ENCODE measurements at places on chromosomes 2 and 18.

DNA sequence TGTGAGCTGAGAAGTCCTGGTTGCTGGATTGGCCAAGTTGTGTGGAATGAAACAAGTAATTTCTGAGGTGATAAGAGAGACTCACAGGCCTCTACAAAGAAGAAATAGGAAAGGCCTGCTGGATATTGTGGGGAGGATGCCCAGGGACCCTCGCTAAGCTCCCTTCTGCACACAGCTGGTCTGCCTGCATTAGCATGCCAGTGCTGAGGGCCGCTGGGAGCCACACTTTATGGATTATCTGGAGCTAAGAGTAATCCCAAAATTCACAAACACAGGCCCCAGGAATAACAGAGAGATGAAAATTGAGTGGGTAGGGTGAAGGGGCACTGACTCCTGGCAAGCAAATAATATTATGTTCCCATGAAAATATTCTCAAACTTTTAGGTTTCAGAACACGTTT, 114.9 kb upstream of the SIX3 start:
- DNase-seq, result no peak

- no peak for DNase-seq
Measured at GRCh38 chr2:153307223-153307622, 171.3 kb downstream of the RPRM start.

DNA sequence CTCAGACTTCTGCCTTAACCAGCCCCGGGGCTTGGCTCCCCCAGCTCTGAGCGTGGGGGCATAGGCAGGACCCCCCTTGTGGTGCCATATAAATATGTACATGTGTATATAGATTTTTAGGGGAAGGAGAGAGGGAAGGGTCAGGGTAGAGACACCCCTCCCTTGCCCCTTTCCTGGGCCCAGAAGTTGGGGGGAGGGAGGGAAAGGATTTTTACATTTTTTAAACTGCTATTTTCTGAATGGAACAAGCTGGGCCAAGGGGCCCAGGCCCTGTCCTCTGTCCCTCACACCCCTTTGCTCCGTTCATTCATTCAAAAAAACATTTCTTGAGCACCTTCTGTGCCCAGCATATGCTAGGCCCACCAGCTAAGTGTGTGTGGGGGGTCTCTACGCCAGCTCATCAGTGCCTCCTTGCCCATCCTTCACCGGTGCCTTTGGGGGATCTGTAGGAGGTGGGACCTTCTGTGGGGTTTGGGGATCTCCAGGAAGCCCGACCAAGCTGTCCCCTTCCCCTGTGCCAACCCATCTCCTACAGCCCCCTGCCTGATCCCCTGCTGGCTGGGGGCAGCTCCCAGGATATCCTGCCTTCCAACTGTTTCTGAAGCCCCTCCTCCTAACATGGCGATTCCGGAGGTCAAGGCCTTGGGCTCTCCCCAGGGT, 5.5 kb downstream of the CTDSP1 start:
- DNase-seq, result no peak

- no peak for DNase-seq
Measured at GRCh38 chr18:58288921-58289797, 245.1 kb downstream of the NEDD4L start.

- no peak for DNase-seq
Measured at GRCh38 chr2:47907039-47907781, 912 bp upstream of the FBXO11 start.

All from skeletal muscle cell (primary cell).